Left hindlimb (tissue), 1 donor: ENCODE measurements at places on chromosomes 11 and 22.
A peak's percentile ranks its signal among the peaks of the same experiment; 100 is the strongest.

DNA sequence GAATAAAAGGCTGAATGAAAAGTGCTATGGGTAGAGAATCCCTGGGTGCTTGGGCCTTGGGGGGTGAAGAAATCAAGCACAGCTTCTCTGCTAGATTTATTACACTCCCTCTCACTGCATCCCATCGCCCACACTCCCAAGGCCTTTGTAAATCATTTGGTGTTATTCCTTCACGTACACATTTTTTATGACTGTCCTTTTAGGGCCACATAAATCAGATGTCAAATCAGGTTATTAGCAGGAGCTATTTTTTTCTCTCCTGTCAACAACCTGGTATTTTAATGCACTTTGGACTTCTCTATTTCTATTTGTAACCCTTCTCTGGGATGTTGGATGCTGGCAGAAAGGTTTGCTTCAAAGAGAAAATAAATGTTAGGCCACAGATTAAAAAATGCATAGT is 408.8 kb downstream of the INSC start:
- DNase-seq = no peak

DNA sequence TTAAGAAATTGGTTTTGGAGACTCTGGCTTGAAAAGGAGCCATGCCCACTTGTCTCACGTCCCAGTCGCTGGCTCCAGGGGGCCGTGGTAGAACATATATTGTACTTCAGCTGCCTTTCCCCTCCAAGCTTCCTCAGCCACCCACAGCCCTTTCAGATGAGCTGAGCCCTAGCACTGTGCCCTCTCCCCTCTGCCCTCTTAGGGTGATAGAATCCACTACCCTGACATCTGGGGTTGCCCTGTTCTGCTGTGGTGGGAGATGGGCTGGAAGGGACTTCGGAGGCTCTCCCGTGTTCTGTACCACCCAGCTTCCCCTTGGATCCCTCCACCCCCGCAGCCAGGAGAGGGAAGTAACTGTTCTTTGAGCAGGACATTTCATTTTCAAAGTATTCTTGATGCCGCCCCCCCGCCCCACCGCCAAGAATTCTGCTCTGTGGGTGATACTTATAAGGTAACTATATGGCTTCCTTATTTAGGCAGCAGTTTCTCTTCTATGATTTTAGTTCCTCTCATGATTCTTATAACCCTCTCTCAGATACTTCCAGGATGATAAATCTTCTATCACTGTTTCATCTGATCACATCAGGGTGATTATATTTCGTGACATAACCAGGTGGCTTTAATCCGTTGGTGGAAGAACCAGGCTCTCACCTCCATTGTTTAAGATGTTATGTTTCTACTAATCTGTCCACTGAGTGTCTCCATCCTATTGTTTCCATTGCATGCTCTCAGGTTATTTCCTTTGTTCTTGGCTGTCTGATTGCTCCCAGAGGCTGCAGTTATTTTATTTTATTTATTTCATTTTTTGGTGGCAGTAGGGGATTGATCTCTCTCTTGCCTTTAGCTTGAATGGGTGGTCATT is 24.1 kb downstream of the ZBTB16 start:
- DNase-seq = no peak

GRCh38 chr11:2178906-2179494 is 7.4 kb upstream of the TH start:
- no peak for DNase-seq

- DNase-seq = no peak
Observed at GRCh38 chr22:29270475-29271271, 2.6 kb downstream of the EWSR1 start.

GRCh38 chr22:27768027-27768653 is 33.4 kb downstream of the MN1 start:
- DNase-seq = no peak

DNA sequence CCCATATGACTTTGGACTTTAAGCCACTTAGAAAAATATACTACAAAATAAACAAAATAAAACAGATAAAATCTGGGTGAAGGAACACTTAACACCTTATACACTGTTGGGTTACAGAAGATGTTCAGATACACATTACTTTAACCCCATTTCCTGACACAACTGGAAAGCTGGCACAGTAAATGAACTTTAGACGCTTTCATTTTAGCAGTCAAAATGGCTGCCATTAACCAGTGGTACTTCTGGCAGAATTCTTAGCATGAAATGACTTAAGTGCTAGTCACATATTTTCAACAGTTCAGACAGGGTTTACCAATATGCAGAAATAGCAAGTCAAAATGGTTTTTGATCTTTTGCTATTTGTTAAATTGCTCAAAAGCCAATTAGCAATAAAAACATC is 37.9 kb downstream of the PIK3C2A start:
- no peak for DNase-seq

GRCh38 chr22:46587492-46588278 is 32.5 kb upstream of the GRAMD4 start:
- no peak for DNase-seq

DNA sequence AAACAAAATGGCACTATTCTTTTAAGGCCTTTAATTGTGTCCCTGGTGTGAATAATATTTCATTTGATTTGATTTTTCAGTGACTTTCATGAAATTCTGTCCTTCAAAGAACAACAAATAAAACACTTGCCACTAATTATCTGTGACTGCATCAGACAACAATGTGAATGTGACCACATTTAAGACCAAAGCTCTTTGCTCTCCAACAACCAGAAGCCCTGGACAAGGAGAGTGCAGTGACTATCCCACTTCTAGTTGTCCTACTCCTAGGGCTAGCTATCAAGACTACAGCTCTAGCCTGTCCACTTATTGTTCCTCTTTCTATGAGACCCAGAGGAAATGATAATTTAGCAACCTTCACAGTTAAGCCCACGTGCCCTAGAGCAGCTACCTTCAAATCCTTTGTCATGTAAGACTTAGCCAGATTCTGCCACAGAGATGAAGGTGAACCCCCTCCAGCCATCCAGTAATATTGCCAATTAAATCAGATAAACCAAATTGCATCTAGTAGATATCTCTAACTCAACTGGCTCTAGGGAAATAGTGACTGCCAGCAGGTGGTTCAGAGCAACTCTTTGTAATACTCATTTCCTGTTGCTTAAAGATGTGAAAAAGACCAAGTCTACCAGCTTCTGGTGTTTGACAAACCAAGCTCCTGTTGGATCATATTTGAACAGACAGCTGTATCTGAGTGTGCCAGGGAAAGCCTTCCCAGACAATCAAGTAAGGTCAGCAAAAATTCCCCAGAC is 142.6 kb upstream of the BLID start:
- DNase-seq = no peak

GRCh38 chr11:33967451-33967850 is 75.6 kb upstream of the LMO2 start:
- no peak for DNase-seq

- no peak for DNase-seq
Observed at GRCh38 chr11:114219559-114220349, 76.4 kb upstream of the NNMT start.

DNA sequence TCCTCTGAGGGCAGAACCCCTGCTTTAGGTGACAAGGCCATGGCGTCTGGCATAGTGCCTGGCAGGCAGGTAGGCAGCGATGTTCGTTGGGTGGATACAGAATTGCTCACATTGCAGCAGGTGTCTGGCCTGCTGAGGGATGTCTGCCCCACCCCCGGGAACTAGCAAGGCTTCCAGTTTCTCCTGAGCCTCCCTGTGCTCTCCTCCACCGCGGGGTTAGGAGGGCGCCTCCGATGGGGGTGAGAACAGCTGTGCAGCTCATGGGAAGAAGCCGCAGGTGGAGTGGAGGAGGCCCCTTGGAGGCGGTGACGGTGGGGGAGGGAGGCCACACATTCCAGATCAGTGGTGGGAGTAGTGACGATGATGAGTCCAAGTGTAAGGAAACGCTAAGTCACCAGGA is 48.3 kb upstream of the JAM3 start:
- DNase-seq = no peak

DNA sequence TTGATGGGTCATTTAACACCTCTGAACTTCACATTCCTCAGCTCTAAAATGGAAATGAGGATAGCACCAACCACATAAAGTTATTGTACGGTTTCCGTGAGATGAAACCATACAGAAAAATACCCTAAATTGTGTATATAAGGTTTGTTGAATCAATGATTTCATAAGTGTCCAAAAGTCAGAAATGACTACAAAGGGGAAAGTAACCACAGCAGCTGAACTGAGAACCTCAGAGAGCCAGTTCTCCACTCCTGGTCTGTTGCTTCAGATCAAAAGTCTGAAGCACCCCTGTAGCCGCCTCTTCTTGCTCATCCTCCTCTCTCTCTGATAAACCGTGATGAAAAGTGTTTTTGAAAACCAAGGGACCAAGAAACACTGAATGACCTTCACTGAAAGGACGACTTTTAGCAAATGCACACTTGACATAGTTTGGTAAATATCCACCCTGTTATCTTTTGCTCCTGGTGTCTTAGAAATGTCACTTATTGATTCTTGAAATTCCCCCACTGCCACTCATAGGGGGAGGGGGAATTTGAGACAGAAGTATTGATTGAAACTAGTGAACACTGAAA is 194.5 kb downstream of the NAV2 start:
- no peak for DNase-seq

- DNase-seq = no peak
Observed at GRCh38 chr22:19207401-19207808, 28.9 kb upstream of the SLC25A1 start.

DNA sequence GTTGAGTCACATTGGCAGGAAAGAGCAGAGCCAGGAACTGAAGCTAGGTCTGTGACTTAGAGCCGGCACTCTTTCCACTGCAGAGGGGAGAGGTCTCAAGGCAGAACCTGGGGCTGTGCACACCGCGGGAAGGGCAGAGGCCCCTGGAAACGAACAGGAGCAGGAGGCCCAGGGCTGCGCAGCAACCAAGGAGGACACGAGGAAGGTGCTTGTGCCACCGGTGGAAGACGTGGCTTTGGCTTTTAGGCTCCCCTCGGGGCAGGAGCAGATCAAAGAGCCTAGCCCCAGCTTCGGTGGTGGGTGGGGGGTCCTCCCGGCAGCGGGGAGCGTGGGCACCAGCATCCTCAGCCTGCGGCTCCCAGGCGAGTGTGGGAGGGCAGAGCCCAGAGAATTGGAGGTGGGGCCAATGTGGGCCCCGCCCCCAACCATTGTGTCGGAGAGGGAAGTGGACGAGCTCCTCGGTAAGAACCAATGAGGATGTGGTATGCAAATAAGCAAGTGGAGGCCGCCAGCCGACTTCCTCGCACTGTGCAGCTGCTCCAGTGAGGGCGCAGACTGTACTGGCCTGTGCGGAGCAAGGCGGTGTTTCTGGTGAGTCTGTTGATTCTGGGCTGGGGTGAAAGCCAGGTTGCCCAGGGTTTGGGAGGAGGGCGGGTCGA is at the start of gene CCDC116:
Gene CCDC116, plus strand, starts transcription at position 524 of the 659 bp plus-strand sequence. CDS start 422 bp downstream, outside the sequence.
- no peak for DNase-seq

- no peak for DNase-seq
Observed at GRCh38 chr11:121291319-121291718, 1.3 kb upstream of the SC5D start.

GRCh38 chr11:83656796-83657330 is 370.7 kb upstream of the CCDC90B start:
- no peak for DNase-seq

GRCh38 chr11:61893981-61894380 is 2.6 kb upstream of the FADS3 start:
- DNase-seq = no peak

GRCh38 chr22:37172266-37173245 is 15.5 kb downstream of the C1QTNF6 start:
- peak; percentile 22 for DNase-seq

- no peak for DNase-seq
Observed at GRCh38 chr11:34251589-34251980, 106.2 kb downstream of the ABTB2 start.

DNA sequence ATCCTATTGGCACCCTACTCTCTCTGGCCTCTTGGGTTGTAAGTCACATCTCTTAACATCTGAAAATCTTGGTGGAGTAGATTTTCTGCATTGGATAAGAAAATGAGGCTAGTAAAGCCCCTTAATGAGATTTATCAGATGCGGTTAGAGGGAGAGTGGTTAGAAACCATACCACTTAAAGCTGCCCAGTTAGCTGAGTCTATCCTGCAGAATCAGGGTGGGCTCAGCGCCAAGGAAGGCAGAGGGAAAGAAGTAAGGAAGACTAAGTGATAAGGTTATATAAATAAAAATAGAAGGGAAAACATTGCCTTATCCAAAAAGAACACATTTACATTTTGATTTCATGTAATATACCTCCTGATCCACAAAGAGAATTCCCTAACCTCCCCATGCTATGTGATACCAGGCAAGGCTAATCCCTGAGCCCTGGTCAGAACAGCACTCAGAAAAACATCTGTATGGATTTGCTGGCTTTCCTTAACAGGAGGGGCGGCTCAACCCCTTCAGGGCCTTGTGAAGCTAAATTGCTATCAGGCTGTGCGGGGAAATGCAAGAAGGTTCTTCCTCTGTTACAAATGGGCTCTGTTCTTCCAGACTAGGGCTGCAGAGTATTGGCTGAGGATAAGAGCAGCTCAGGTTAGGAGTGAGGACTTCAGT is 101.7 kb downstream of the SNX19 start:
- no peak for DNase-seq

DNA sequence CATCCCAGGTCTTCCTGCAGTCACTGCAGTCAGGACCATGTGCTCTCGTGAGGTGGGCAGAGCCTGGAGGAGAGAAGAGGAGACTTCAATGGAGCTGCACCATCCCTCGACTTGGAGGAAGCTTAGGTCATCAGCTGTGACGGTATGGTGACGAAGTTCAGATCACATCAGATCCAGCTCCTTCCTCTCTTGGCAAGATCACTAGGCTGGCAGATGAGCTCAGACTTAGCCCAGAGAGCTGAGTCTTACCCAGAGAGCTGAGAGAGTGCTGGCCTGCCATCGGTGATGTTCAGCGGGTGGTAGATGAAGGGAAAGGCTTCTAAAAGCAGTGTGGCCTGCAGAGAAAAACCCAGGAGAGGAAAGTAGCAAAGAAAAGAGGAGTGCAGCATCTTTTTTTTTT is 1.8 kb upstream of the SLC15A3 start:
- DNase-seq = no peak

GRCh38 chr11:1503708-1504104 is 17.1 kb upstream of the MOB2 start:
- no peak for DNase-seq

DNA sequence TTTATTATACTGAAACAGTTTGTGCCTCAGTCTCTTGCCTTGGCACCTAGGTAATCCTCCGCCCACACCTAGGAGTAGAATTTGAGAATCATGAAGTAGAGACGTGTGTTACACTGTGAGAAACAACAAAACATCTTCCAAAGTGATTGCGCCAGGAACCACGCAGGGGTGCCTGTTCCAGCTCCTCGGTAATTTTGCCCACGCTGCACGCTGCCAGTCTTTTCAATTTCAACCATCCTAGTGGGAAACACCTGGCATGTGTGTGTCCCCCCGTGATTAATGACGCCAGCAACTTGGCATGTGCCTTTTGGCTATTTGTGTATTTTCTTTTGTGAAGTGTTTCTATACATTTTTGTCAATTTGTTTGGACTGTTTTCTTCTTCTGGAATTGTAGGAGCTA is 919.1 kb downstream of the BRD1 start:
- DNase-seq = no peak

- DNase-seq = no peak
Observed at GRCh38 chr11:18229501-18229900, 7.1 kb downstream of the SAA4 start.

DNA sequence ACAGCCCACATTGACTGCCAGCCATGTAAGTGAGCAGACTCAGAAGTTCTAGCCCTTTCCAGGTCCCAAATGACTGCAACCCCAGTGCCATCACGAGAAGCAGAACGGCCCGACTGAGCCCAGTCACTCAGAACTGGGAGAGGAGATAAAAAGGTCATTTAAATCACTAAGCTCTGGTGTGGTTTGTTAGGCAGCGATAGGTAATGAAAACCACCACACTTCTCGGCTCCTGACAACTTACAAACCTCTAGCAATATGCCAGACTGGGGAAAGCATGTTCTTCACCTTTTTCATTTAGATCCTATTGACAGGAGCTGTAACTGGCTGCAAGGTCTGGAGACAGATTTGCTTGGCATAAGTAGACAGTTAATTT is 6.7 kb downstream of the SLC15A3 start:
- no peak for DNase-seq
